ENCODE measurements at places on chromosomes 5 and 9.
A peak's percentile ranks its signal among the peaks of the same experiment; 100 is the strongest.

- no peak for DNase-seq
These were observed 158.6 kb downstream of the PAPPA start for GRCh38 chr9:116312221-116312620.

DNA sequence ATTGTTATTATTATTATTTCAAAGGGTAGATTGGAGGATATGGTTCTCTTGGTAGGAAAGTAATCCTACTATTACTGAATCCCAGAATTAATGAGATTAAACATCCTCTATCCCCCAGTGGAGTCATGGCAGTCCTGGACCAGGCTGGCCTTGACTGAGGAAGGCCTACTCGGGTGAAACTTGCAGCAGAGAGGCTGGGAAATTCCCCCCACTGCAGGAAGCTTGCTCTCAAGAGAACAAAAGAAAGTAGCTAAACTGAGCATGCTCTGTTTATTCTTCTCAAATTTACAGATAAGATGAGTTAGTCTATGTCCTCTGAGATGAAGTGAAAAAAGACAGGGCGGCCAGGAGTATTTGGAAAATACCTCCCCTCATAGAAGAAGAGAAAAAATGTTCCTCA is 233.9 kb upstream of the RPS23 start:
- no peak for DNase-seq

DNA sequence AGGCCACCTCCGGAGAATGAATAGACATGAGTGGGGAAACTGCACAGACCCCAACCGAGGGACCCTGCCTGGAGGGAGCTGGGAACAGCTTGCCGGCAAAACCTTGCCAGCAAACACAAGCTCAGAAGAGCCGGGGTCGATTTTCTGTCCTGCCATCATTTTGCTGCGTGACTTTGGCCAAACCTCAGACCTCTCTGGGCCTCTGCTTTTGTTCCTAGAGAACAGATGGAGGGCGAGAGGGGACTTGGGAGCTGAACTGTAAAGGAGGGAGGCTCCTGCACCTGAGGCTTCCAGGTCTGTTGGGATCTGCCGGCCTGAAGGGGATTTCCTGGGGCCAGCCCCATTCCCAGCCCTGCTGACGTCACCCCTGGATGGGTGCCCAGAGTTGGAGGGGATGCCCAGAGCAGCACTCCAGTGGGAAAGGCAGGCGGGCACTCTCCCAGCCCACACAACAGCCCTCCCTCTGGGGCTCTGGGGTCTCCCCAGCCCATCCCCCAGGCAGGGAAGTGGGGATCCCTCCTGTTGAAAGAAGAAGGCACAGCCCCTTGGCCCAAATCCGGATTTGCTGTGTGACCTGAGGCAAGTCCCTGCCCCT is 40.4 kb upstream of the SYNPO start:
- peak; percentile 73 for DNase-seq

GRCh38 chr9:84709056-84709455 is 39.5 kb downstream of the NTRK2 start:
- DNase-seq = no peak

GRCh38 chr5:179916523-179916922 is 8.8 kb upstream of the TBC1D9B start:
- no peak for DNase-seq

- DNase-seq = no peak
These were observed 34.6 kb downstream of the USP20 start for GRCh38 chr9:129869585-129870501.

DNA sequence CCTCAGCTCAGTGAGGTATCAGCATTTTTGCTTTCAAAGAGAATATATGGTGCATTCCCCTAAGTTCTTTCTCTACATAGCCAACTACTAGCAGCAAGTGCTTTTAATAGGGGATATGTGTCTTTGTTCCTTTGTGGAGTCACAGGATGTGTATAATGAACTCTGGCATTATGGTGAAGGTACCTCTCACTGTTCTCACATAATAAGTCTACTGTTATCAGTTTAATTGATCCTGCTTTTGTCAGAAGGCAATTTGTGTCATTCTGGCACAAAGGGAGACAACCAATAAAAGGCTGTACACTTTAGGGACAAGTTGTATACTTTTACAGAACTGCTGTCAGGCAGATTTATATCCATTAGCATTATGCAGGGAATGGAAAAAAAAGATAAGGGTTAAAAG is 531.4 kb upstream of the RIOK2 start:
- DNase-seq = no peak

GRCh38 chr5:30392897-30393296 is 800.6 kb upstream of the CDH6 start:
- no peak for DNase-seq

DNA sequence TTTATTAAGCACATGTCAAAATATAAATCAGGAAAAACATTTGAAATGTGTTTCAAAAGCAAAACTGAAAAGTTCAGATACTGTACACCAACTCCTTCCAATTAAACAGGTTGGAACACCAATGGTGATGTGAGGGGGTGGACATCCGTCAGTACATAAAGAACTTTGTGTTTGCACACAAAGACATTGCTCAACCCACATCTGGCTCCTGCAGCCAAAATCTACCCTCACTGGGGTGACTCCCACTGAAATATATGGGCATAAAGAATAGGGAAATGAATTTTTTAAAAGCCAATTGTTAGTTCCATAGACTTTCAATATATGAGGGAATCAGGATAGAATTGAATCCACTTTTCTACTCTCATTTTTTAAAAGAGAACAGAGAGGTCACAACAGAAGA is 63.9 kb downstream of the MEGF9 start:
- no peak for DNase-seq

DNA sequence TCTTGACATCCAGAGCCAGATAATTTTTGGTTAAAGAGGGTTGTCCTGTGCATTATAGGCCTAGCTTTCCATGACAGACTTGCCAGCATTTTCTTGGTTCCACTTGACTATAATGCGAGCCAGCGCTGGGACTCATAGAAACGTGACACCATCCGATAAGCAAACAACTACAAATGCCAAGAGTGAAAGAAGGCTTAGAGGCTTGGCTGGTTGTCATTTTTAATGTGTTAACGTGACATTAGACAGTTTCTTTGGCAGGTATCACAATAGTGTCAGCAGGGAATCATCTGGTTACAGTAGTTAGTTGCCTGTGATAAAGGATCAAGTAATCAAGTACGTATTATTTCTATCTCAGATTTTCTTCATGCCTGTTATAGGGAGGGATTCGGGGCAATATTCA is 20.0 kb upstream of the LIFR start:
- DNase-seq = peak; percentile 52

- no peak for DNase-seq
These were observed 1.4 kb upstream of the PPP1R26 start for GRCh38 chr9:135478191-135478590.

DNA sequence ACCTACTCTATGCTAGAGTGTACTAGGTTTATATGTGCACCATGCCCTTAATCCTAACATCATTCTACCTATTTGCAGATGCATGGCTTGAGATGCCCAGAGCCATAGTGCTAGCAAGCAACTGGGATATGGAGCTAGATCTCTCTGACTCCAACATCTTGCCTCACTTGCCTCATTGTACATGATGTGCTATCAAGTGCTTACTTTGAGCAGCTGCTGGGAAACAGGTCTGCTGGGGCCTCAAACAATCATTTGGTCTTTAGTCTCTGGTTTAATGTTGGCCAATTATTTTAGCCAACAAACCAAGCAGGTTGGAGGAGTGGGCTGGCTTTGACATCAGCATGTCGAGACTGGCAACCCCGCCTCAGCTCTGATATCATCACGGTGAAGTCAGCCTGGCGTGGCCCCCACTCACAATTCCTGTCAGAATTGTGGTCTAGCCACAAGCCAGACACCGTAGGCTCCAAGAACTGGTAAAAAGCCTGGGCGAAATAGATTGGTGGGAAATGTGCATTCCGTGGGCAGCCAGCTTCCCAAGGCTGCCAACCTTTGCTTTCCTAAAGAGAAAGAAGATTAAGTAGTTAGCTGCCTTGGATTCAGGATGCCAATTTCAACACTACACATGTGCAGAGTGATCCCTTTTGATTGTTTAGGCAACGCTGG is 21.1 kb upstream of the GAS1 start:
- DNase-seq = no peak

DNA sequence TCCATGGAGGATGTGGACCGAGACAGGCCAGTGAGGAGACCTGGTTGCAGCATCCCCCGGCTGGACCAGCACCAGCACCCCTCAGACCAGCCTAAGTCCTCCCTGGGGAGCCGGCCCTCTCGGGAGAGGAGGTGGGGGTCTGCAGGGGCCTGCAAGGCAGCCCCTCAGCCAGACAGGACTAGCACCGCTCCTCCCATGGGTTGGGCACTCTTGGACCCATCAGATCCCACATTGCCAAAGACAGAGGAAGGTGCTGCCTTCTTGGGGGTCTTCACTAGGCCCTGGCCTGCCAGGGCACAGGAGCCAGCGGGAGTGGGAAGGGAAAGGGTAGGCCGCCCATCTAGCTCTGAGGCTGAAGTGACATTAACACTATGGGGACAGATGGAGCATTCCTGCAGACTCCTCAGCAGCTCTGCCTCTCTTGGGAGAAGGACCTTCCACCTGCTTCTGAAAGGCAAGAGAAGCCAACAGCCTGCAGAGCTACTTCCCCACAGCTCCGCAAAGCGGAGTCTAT is 6.8 kb downstream of the IL13 start:
- no peak for DNase-seq

- DNase-seq = no peak
These were observed 134.0 kb downstream of the YIPF5 start for GRCh38 chr5:144036476-144036875.

DNA sequence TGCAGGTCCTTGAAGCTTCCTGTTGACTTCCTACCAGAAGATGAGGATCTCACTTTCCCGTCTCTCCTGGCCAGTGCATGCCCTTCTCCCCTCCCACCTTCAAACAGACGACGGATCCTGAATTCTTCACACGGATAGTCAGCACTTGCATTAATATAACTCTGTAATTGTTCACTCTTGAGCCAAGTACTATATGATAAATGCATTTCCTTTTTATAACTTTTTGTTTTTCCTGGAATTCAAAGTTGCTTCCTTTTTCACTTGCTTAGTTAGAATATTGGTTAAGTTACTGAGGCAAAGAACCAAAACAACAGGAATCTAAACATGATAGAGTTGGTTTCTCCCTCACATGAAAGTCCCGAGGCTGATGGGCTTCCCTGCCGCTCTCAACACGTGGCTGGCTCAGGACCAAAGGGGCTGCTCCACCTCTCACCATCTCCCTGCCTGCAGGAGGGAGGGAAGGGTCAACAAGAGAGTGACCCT is 20.2 kb upstream of the EGFL7 start:
- no peak for DNase-seq

DNA sequence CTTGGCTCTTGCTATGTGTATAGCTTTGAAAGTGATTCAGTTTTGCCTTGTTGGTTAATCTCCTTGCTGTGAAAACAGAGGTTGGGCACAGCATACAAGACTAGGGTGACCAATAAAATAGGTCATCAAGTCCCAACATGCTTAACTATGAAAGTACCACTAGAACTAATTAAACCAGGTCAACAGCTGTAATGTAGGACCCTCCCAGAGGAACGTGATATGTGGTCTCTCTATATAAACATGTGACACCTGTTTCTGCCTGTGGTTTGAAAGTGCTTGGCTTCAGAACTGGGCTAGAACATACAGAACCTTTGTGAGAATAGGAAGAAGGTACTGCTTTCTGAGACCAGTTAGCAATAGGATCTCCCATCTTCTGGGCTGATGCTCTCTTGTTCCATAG is 297.1 kb downstream of the FBXL7 start:
- DNase-seq = no peak

GRCh38 chr5:115440782-115441451 is 103.7 kb downstream of the FEM1C start:
- no peak for DNase-seq

GRCh38 chr9:37508135-37508833 is 22.5 kb downstream of the POLR1E start:
- no peak for DNase-seq

DNA sequence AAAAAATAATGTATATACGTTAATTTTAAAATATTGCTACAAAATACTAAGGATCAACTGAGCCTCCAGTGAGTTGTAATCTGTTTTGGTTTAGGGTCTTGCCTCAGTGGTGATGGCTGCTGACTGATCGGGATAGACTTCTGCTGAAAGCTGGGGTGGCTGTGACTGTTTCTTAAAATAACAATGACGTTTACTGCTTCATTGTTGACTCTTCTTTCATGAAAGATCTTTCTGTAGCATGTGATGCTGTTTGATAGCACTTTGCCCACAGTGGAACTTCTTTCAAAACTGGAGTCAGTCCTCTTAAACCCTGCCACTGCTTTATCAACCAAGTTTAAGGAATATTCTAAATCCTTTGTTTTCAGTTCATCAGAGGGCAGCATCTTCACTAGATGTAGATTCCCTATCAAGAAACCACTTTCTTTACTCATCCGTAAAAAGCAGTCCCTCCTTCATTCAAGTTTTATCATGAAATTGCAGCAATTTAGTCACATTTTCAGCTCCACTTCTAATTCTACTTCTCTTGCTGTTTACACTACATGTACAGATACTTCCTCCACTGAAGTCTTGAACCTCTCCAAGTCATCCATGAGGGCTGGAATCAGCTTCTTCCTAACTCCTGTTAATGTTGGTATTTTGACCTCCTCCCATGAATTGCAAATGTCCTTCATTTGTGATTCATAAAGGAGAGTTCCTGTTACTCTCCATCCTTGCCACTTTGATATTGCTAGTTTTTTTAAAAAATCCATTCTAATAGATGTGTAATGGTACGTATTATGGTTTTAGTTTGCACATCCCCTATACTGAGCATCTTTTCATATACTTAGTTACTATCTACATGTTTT is 41.5 kb upstream of the PTPDC1 start:
- no peak for DNase-seq

DNA sequence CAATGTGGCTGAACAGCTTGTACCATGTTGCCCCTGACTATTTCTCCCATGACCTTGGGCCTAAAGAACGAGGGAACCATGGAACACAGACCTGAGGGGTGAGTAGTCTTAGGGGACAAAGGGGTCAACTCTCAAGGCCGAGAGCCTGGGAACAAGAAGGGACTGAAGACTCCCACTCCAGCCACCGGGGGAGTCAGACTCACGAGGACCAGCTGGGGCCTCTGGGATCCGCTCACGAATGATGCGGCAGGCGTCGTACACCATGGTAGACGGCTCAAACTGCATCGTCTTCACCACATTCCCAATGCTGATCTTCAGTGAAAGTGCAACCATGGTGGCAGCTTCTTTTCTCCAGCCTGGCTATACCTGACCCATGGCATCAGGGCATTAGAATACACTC is 6.6 kb downstream of the TLN1 start:
- no peak for DNase-seq

- no peak for DNase-seq
These were observed 1.2 kb downstream of the TENT4A start for GRCh38 chr5:6714226-6715041.

DNA sequence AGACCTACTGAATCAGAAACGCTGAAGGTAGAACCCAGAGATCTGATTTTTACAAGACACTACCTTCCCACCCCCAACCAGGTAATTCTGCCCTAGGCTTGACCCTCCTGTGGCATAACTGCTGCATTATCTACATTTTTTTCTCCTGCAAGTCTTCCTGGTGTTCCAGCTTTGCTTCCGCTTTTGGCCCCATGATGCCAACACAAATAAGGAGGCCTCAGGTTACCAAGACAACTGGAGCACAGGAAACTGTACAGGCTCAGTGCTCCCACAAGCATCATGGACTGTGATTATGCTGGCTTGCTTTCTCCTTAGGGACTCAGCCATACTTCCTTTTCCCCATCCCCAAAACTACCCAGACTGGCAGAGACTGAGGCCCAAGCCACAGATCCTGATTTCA is 6.6 kb upstream of the MSMP start:
- no peak for DNase-seq

- no peak for DNase-seq
These were observed 70.2 kb upstream of the COL5A1 start for GRCh38 chr9:134571326-134571931.

- no peak for DNase-seq
These were observed 339.2 kb downstream of the ADAMTS6 start for GRCh38 chr5:65142511-65143011.

Measured in NCI-H1092 (cell line).